ENCODE measurements at places on chromosomes 11 and 22.

DNA sequence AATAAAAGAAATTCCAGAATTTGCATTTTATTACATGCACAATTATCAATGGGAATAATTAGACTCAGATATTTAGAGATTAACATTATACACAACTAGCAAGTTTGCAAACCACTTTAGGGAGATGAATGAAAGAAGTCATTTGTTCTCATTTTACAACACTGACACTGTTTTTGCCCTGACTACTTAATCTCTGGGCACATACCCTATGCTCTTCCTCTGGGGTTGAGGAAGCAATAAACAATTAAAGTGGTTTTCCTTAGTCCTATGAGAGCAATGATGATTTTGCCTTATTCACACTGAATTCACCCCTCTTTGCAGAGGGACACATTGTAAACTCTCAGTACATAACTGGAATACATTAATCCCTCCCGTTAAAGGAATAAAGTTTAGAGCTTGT, 72.7 kb downstream of the TRPC6 start:
- DNase-seq, result no peak

GRCh38 chr11:124729571-124729970, 10.2 kb upstream of the NRGN start:
- DNase-seq, result no peak

DNA sequence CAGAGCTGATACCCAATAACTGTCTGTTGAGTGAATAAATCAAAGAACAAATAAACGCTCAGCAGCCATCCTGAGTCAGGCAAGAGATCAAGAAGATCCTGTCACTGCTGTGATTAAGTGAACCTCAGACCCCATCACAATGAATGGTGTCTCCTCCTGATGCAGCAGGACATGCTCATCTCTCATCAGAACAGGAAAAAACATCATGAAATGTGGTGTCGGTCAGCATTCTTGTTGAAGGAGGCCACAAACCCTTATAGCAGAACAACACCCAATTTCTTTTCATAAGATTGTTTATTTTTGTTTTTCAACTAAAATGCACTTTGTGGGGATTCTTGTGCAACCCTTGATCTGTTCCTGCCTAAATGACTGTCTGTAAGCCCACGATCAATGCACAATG, 60.3 kb downstream of the SYTL2 start:
- no peak for DNase-seq

DNA sequence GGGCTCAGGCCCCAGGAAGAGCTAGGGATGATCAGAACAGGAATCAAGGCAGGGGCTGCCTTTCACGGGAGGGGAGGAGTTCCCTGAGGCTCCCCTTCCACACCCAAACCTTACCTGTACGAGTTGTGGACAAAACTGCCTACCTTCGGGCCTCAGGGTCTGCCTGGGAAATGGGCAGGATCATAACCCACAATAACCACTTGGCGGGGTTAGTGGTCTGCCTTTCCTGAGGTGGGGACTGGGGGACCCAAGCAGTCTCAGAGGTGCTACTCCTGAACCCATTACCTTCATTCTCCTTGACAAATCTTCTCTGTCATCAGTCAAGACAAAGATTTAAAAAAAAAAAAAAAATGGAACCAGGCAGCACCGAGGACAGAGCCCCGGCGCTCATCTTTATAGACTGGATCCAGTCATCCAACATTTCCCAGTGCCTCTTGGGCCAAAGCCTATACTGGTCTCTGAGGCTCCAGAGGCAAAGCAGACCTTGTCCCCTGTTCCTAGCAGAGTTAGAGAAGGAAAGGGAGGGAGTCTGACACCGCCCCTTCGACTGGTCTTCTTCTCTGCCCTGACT, 14.2 kb downstream of the P2RY6 start:
- no peak for DNase-seq

- DNase-seq, result no peak
Observed at GRCh38 chr11:74776546-74776945, 27.9 kb downstream of the RNF169 start.

- no peak for DNase-seq
Observed at GRCh38 chr11:66568124-66568916, at the start of gene CTSF. Gene CTSF, minus strand, starts transcription at chr11:66568606. Its CDS starts 120 bp downstream, at chr11:66568486.

DNA sequence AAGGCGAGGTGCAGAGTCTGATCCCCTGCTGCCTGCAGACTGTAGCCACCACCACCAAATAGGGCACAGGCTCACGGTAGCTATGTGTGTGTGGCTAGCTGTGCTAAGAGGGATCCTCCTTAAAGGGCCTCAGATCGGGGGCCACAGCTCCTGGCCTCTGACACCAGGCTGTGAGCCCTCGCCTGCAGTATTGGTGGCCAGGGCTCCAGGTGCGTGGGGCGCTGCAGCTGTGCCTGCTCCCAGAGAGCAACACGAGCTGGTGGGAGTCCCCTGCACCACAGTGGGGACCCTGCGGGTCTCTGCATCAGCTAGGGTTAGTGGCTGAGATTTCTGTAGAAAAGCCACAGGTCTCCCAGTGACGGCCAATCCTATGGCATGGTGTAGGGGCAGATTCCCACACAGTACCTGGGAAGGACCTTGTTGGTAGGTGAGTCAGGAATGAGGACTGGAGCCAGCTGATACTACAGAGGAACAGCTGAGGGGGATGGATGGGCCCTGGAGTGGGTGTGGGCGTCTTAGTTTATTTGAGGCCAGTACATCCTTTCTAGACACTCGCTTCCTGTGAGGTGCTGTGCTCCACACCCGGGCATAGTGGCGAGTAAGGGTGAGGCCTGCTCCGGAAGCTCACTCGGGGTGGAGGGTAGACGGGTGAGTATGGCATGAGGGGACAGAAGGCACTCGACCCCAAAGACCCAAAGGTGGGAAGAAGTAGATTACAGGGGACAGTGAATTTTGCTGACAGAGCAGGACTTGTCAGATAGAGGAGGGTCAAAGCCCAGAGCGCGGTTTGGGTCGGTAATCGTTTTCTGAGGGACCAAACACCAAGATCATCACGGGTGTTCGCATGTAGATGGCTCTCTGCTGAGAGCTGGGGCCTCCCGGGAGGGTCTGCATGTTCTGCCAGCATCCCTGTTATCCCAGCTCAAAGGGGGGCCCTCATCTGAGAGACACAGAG, 212.5 kb downstream of the TBC1D22A start:
- DNase-seq, result no peak

DNA sequence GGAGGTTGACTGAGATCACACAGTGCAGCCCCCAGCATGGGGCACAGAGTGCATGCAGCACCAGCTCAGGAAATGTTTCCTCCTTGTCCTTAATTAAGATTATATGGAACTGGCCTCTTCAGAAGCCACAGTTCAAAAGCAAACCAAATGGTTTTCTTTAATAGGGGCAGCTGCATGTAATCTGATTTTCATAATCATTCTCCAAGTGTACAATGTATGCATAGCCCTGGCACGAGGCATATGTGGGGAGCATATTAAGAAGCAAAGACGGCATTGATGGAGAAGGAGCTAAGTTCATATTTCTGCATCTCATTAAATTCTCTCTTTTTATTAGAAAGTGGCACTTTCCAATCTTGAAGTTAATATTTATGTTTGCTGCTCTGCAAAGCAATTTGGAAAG, 9.9 kb upstream of the PARVB start:
- DNase-seq, result no peak

- DNase-seq, result no peak
Observed at GRCh38 chr11:115065830-115066664, 387.7 kb downstream of the NXPE2 start.

DNA sequence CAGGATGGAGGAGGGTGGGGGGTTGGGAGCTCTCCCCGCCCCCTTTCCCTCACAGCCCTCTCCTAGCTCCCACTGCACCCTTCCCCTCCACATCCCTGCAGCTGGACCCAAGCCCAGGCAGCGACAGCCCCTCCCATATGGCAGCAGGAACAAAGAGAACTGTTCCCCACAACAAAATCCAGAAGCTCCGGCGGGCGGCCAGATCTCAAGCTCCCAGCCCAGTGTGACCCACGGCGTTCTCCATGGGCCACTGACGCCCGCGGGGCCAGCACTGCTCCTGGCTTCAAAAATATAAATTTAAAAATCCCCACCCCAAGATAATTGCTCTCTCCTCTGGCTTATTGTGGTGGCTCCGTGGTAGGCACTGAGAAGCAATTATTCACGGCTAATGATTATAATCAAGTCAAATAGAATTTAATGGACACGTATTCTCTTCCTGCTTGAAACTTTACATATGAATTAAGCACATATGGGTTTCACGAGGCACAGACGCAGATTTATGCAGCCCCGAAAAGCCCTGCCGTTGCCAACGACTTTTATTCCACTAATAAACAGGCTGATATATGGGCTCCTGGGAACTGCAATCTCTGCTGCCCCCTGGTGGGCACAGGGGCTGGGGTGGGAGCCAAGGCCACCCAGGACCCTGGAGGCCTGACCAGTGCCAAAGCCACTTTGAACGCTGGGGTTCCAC, 17.5 kb downstream of the MACROD1 start:
- DNase-seq, result no peak

GRCh38 chr11:19577391-19577975, 135.2 kb upstream of the NAV2 start:
- no peak for DNase-seq

DNA sequence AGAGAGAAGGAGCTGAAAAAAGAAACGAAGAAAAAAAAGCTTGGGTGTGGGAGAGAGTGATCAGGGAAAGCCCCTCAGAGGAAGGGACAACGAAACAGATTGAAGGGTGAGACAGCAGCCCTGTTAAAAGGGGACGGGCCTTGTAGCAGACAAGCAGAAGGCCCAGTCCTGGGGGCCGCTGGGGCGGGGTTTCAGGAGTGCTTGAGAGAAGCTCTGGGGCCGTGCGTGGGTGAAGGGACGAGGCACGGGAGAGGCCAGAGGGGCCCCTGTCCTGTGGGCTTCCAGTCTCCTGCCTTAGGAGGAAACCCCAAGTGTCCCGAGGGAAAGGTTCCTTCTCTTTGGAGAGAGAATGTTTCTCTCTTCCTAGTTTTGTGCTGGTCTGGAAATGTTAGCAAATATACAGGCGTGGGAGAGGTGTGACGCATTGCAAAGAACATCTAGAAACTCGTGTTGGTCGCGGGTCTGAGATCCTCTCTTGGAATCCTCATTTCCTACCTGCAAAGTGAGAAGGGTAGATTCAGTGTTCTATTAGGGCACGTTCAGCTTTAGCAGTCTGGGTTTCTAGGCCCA, 28.6 kb downstream of the ADAMTS15 start:
- no peak for DNase-seq

DNA sequence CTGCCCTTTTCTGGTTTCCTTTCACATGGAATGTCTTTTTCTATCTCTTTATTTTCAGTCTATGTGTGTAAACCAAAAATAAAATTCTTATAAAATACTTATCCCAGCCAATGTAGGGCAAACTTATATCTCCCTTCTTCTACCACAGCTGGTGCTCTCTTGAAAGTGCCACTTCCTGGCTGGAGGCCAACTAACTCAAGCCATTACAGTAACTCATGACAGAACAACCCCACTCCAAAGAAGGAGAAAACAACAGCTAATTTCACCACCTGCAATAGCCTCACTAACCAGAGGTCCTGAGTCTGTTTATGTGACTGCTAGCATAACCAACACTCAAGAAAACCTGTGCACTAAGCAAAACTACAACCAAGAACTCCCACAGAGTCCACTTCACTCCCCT, 74.9 kb upstream of the DBX1 start:
- DNase-seq, result no peak
